ENCODE measurements at places on chromosomes 1 and 21. TPM values are rescaled to one million over a fixed set of nuclear protein-coding genes. Genes with fewer than 3 reads are reported as not detected.

Gene C1orf141
- not detected for total RNA-seq

Gene SYT2
- total RNA-seq, result 0.05 TPM

Gene PLD5
- 2.1 TPM for total RNA-seq

Gene OPTC
- not detected for total RNA-seq

Gene VANGL1
- 14.7 TPM for total RNA-seq

Gene LCE7A
- not detected for total RNA-seq

Gene RNU1-3
- total RNA-seq, result under 0.01 TPM

Gene GBP7
- not detected for total RNA-seq
